Right hindlimb (tissue), 1 donor: ENCODE measurements at places on chromosomes 6 and 20.

- no peak for DNase-seq
These were observed 931.1 kb downstream of the C6orf118 start for GRCh38 chr6:164378330-164378729.

GRCh38 chr6:11033825-11034224, 10.3 kb downstream of the ELOVL2 start:
- DNase-seq, result no peak

DNA sequence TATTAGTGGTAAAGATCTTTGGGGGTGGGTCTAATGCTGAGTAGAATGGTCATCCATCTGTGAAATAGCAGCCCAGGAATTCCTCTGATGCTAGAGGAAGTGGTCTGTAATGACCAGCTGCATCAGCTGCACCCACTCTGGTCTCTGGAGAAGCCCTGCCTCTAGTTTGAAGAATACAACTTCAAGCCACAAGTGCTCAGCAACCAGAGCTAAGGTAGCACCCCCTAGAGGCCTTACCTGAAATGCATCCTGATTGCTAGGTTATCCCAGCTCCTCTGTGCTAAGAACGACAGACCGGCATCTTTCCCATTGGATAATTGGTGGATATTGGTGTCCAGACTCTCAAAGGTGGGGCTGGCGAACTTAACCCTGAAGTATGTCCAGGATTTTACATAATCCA, 58.2 kb downstream of the DNAH8 start:
- DNase-seq, result no peak

DNA sequence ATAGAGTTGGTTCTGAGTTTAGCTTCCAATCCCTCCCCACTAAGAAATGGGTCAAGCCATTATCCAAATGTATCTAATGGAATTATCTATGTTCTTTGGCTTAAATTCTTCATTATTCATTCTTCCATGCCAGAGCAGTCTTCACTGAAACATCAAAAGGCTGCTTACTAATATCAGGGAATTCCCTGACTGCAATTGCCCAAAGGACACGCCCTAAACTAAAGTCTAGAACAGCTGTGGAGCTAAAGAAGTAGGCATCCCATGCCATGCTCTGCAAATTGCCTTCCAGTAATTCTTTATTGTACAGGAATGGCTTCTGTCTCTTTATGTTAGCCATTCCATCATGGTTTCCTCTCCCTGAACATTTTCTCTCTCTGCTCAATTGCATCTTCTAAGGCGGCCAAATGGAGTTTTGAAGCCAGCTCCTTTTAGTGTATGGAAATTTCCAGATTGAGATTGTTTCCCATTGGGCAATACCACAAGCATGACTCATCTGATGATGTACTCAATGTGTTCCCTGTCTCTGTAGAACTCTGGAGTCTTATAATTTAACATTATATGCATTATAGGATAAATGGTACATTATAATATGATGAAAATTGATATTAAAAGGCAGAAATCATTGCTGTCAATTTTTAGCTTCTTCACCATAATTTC, 28.8 kb upstream of the TSHZ2 start:
- peak; percentile 42 for DNase-seq

DNA sequence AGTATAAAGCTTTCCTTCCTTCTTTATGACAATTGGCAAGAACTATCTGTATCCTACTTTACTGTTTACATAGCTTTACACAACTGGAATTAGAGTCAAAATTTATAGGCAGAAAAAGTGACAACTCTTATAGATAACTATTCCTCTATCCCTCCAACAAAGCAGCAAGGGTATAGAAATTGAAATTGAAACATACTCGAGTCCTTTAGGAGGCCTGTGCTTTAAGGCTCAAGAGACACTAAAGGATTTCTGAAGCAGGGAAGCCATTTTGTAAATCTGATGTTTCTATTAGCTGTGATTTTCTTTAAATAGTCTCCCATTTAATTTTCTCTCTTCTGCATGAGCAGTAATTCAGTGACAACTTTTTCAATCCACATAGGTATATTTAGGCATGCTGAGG, 567.6 kb upstream of the MAN1A1 start:
- DNase-seq, result no peak

DNA sequence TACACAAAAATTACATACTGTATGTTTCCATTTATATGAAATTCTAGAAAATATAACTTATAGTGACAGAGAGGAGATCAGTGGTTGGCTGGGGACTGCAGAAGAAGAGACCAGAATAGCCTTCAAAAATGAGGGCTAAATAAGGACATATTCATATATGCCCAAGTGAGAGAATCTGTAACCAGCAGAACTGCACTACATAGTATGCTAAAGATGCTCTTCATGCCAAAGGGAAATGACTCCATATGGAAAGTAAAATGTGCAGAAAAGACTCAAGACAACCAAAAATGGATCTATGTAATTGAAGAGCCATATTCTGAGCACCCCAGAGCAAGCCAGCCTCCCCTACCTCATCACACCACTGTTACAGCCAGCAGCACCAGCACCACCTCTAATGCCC, 29.0 kb downstream of the ELOVL2 start:
- DNase-seq, result no peak

DNA sequence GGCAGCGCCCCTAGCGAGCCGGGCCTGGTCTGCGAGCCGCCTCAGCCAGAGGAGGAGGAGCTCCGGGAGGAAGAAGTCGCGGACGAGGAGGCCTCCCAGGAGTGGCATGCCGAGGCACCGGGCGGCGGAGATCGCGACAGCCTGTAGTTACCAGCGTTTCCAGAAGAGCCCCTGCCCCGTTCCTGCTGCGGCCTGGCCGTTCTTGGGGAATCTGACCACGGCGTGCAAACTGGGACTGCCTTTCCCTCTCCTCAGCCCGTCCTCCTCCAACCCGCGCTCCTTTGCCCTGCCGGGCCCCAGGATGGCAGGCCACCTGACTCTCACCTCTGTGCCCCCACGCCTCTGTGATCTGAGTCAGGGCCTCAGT, 802 bp downstream of the HDGFL1 start:
- DNase-seq, result no peak

DNA sequence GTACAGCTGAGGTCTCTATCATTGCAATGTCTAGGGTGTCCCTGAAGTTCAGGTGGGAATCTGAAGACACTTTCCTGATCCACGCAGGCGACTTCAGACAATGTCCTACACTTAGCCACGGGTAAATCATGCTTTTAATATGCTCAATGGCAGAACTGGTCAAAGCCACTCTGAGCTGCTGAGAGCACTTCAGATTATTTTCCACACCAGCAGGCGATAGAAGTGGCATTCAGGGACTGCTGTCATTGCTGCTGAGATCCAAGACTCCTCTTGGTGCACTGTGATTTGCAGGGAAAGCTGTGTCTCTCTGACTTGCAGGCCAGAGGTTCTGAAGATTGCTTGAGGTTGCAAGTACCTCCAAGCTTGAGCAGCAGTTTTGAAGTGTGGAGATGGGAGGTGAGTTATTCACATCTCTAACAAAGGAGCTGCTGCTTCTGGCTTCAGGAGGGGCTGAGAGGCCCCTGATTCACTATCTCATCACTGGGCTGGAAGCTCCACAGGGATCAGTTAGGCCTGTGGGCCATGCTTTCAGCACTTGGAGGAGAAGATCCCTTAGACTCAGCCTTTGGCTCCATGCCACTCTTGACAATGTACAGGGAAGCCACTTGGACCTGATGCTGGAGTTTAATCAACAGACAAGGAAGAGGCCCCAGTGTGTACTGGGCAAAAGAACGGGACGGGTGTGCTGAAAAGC, 2.9 kb upstream of the SSTR4 start:
- no peak for DNase-seq

- no peak for DNase-seq
These were observed 96.0 kb downstream of the SASH1 start for GRCh38 chr6:148438632-148439031.

DNA sequence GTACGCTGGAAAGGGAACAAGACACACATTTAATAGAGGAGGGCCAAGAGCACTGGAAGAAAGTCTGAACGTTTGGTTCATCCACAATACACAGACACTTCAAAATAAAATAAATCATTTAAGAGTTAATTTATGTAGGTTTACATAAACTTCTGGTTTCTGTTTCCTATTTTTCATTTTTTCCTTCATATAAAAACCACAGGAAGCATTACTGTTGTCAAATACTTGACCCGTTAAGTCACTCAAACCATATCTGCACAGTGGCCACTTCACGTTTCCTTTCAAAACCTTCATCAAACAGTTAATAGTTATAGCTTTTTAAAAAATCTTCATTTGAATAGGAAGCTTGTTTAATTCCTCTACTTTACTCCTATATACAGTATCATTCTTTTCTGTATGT, 257.6 kb upstream of the THEMIS start:
- DNase-seq, result no peak
